ENCODE measurements at places on chromosomes 11 and 22.
A peak's percentile ranks its signal among the peaks of the same experiment; 100 is the strongest.

GRCh38 chr11:75152651-75153427, 1.9 kb downstream of the SLCO2B1 start:
- no peak for DNase-seq

DNA sequence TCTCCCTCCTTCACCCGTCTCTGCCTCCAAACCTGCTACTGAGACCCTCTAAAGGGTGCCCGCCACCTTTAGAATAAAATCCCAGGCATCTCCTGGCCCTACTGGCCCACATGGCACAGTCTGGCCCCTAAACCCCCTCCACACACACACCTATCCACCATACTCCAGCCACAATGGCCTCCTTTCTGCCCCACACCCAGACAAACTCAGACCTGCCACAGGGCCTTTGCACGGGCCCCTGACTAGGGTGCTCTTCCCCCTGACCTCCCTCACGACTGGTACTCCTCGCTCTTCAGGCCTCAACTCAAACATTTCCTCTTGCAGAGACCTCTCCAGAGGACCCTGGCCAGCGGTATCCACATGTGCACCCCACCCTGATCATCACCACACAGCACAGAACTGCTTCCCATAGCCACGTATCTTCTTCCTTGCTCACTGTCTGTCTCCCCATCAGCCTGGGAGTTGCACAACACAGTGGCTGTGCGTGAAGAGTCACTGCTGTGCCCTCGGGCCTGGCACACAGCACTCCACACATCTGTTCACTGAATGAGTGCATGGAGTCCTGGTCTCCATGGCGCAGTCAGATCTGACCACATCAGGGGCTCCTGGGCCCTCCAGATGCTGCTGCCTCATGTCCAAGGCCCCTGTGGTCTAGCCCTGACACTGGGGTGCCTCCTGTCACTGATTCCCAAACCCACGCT, 66.2 kb upstream of the TCF20 start:
- DNase-seq, result no peak

GRCh38 chr11:117062498-117062897, 35.7 kb downstream of the SIK3 start:
- DNase-seq, result no peak

DNA sequence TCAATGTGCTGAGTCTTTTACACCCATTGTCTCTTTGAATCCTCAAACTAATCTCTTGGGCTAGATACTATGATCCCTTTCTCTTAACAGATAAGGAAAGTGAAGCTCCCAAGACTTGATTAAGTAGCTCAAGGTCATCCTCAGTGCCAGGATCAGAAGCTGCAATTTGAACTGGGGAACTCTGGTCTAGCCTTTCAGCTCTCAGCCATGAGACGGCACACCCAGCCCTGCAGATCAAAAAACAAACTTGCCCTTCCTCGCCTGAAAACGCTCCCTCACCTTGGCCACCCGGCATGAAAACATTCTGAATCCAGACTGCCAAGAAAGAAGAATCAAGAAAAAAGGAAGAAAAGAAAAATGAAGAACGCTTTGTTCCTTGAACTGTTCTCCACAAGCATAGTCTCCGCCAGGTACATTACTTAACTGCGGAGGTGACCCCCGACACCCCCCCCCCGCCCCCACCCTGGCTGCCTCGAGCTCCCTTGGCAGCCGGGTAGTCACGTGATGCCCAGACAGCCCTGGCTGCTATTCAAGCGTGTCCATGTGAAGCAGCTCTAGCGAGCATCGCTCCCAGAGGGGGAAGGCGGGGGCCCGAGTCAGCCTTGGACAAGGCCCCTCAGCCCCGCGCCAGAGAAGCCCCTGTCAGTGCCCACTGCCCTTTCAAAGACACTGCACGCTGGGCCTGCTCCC, 451.2 kb downstream of the MIAT start:
- DNase-seq, result no peak

GRCh38 chr11:128871168-128871610, 4.1 kb upstream of the KCNJ1 start:
- DNase-seq, result no peak

DNA sequence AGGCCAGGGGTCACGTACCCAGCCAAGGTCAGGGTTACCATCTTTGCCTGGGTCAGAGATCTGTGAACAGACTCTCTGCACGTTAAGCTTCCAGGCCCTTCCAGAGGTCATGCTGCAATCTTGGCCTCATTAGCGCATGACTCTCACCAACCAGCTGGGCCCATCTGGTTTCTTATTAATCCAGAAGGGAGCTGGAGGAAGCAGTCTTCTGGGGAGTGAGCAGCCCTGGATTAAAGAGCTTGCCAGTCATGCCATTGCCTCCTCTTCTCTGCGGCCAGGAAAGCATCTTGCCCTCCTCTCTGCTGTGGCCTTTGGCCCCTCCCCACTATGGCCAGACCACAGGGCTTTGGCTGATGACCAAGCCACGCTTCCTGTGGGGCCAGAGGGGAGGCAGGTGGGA, 57.4 kb downstream of the CHST1 start:
- no peak for DNase-seq

GRCh38 chr11:11980200-11980599, 28.2 kb downstream of the DKK3 start:
- DNase-seq, result no peak

DNA sequence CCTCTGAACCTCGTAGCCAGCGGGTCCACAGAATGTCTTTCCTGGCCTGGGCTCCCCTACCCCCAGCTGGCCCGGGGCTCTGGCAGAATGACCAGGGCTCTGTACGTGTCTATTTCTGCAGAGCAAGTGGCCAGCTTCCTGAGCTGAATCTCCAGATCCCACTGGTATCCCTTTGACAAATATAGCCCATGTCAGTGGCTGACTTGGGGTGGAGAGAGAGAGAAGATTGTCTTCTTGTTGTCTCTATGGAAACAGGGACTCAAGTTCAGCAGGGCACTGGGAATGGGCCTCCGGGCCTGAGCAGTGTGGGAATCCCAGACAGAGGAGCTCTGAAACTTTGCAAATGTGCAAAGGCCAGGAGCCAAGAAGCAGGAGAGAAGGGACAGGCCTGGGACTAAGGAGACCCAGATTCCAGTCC, 33.9 kb downstream of the ANO1 start:
- DNase-seq, result peak; percentile 30

DNA sequence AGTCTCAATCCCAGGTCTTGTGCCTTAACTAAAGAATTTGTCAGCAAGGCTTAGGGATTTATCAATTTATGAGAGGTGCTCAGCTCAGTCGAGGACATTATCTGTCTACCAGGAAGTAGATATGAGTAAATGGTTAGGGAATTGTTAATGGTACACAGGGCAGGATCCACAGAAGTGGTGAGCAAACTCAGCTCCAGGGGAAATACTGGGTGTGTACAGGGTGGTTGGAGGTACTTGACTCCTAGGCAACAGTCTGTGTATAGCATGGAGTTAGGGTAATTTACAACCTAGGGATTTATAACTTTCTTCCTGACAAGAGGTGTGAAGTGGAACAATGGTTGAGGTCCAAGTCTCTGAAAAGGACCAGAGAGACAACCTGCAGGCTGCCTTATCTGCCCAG, 123.4 kb upstream of the OR9Q1 start:
- DNase-seq, result no peak

- peak; percentile 58 for DNase-seq
Measured at GRCh38 chr11:82864268-82864667, 36.0 kb downstream of the PRCP start.

DNA sequence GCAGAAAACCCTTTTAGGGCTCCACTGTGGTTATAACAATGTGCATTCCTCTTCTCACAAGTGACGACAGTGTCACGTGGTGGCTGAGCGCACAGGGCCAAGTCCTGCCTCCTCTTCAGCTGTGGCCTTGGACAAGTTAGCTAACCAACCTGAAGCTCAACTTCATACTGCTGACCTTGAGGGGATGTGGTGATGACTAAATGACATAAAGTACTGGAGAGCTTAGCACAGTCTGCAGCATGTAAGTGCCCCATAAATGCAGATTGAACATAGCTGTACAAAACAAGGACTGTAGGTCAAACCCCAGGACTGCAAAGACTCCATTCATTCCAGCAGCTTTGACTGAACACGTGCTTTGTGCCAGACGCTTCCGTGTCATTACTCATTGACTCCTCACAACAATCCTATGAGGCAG, 20.1 kb upstream of the MRGPRX2 start:
- no peak for DNase-seq

DNA sequence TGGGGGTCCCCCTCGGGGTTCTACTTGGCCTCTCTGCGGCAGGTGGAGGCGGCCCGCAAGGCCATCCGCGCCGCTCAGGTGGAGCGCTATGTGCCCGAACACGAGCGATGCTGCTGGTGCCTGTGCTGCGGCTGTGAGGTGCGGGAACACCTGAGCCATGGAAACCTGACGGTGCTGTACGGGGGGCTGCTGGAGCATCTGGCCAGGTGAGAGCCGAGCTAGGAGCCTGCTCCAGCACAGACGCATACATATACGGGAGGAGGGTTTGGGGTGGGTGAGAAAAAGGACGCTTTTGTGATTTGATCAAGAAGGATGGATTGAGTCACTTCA, 415 bp downstream of the CENATAC start:
- no peak for DNase-seq

GRCh38 chr22:20437613-20438426, at the start of gene SCARF2:
Gene SCARF2, minus strand, starts transcription at chr22:20437825. Its CDS starts 71 bp downstream, at chr22:20437754.
- peak; percentile 79 for DNase-seq

DNA sequence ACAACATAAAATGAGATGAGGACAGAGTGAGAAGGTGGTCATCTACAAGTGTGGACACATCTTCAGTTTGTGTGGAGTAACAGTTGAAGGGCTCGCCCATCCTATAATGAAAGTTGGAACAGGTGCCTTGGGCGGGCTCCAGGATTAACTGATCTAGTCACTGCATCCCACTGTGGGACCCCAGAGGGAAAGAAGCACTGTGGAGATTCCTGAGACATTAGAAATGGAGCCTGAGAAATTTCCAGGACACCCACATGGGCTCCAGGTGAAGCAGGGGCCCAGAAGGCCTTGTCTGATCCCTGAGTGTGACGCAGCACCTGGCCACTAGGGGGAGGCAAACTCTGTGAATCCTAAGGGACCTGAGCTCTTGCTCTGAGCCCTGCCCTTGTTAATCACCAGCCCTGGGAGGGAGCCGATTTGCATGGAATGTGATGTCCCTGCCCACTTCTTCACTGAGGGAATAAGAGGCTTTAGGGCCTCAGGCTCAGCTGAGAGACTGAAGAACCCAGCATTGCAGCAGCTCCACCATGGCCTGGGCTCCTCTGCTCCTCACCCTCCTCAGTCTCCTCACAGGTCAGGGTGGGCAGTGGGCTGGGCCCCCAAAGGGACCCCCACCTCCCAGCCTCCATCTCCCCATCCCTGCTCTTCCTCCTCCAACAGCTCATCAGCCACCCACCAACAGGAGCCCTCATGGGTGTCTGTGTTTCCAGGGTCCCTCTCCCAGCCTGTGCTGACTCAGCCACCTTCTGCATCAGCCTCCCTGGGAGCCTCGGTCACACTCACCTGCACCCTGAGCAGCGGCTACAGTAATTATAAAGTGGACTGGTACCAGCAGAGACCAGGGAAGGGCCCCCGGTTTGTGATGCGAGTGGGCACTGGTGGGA, 98.4 kb downstream of the VPREB1 start:
- peak; percentile 32 for DNase-seq

GRCh38 chr11:123302751-123303195, 107.7 kb upstream of the CLMP start:
- peak; percentile 61 for DNase-seq

DNA sequence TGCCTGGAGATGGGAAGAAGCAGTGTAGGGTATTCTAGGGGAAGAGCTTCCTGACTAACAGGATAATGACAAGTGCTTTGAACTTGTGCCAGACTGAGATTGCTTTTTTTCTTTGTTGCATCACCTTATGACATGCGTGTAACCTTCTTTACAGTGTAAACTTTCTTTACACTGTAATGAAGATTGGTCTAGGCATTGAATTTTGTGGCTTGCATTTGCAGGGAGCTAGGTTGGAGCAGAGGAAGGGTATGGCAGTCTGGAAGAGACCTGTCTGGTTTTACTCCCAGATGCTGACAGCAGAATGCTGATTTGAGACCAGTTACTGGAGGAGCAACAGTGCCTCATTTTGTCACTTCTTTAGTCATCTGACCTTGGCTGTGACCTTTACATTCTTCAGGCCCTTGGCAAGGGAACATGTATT, 5.6 kb downstream of the DDB2 start:
- DNase-seq, result peak; percentile 40

- DNase-seq, result no peak
Measured at GRCh38 chr11:22860241-22860640, at the start of gene CCDC179. Gene CCDC179, minus strand, starts transcription at chr11:22860474. Its CDS starts 53 bp downstream, at chr11:22860421.

GRCh38 chr11:15889363-15890030, 466.8 kb downstream of the SOX6 start:
- no peak for DNase-seq

GRCh38 chr22:25447067-25447685, 117.3 kb upstream of the GRK3 start:
- DNase-seq, result no peak

GRCh38 chr22:41198027-41198580, 7.0 kb upstream of the L3MBTL2 start:
- DNase-seq, result peak; percentile 21

DNA sequence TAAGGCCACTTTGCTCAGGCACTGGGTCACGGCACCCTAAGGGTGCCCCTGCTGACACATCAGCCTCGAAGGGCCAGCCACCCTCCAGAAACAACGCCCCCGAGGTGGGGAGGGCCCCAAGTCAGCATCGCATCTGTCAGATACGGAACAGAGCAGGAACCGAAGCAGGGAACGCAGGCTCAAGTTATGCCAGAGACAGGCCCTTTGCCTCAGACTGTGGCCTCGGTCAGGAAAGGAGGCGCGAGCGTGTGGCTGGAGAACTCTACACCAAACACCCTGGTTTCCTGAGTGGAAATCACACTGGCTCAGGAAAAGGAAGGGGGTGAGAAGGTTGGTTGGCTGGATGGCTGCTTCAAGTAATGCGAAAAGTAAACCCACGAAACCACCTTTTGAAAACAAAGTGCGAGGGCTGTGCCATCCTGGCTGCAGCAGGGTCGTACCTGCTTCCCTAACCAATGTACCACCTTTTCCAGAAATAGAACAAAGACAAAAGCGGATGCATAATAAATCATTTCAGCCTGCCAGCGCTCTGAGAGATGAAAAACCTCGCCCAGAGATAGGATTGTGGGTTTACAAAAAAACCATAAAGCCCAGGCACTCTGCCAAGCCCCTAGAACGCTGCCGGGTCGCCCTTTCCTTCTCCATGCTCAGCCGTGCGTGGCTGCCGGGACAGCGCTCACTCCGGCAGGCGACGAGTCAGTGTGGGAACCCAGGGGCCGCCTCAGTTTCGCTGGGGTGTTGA, 38.6 kb downstream of the TRMU start:
- DNase-seq, result no peak
